ENCODE measurements at places on chromosomes 4 and X.

DNA sequence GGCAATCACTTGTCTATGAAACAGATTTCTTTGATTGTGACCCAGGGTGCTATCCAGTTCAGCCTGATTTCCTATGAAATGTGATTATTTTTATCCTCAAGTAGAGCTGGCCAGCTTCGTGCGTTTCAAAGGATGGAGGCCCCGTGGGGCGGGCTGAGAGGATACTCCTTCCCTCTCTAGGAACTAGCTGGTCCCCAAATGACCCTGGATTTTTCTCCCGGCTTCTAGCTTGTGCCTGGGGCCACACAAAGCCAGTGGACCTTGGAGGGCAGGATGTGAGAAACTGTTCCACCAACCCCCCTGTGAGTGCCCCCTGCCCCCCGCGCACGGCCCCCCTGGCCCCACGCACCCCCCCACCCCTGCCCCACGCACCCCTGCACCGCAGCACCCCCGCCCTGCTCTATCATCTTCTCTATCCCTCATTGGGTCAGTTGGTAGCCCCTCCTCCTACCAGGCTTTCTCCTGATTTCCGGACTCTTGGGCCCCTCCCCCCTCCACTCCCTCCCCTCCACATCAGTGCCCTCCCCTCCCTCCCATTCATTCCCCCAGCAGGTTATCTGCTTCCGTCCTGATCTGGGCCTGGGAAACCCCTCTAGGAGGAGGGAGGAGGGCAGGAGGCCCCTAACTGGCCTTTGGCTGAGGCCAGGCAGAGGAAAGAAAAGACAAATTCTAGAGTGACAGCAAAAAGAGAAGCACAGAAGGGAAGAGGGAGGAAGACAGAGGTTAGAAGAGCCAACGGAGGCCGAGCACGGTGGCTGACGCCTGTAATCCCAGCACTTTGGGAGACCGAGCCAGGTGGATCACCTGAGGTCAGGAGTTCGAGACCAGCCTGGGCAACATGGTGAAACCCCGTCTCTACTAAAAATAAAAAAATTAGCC is 3.3 kb downstream of the XPNPEP2 start:
- DNase-seq: no peak

DNA sequence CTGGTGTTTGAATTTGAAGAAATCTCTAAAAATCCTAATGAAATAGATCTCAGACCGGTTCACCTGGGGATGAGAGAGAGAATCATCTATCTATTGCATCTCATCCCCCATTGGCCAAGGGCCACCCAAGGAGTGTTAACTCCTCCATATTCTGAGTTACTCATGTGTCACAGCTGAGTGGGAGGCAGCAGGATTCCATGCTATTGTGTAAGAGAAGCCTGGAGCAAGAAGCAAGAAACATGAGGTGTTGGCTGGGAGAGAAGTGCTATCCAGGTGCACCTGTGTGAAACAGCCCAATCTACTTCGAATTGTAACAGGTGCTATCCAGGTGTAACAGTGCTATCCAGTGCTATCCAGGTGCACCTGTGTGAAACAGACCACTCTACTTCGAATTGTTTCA is 150.3 kb upstream of the MAOA start:
- no peak for DNase-seq

DNA sequence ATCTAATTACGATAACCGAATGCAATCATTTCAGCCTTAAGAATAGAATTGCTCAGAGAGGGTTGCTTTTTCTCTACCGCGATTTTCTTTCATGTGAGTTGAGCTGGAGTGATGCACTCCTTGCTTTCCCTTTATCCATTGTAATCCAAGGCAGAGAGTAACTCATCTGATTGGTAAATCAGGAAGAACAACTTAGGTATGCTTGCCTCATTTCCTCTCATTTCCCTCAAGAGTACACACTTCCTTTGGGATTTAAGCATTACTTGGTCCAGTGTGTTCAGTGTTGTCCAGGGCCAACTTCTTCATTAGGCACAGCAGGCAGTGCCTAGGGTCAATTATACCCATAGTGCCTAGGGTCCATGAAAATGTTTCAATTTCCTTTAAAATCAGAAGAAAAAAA is 15.7 kb upstream of the N4BP2 start:
- no peak for DNase-seq

DNA sequence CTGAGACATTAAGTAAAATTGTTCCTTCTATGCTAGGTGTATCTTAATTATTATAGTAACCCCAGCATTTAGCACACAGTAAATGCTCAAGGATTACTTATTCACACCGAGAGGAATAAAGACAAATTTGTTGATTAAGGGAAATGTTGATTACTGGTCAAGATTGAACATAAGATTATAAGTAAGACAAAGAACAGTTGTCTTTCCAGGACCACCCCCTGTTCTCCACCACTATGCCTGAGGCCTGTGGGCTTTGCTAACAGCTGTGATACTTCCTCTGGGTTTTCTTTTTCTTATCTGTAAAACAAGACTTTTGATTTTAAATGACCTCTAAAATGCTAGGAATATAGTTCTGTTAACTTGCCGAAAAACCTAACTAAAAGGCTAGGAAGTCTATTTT is 128.0 kb downstream of the DCLK2 start:
- no peak for DNase-seq

DNA sequence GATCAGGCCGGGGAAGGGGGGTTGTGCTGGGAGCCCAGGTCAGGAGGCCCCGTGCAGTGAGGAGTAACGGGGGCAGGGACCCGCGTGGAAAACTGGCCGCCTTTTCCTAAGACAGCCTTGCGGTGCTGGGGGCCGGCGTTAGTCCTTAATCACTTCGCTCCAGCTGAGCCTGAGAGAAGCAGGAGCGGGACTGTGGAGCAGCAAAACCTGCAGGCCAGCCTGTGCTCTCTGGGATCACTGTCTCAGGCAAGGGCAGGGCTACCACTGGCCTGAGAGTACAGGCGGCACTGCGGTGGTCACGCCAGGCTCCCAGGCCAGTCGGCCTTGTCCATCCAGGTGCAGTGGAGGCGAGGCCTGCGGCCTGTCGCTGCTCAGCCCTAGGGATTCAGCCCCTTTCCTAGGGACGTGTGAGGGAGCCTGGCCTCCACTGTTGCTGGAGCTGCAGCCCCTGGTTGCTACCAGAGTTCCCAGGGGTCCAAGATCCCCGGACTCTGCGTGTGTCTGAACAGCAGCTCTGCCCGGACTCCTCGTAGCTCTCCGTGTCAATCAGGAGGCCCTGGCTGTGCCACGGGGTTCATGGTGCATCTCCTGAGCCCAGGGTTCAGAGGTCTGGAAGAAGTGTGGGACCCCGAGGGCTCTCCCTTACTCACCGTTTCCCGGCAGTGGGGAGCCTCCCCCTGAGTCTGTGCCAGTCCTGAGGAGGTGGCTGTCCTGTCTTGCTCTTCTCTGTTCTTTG is 2141.7 kb upstream of the TENM3 start:
- DNase-seq: no peak

- DNase-seq: no peak
Observed at GRCh38 chr4:74543231-74543781, 98.4 kb downstream of the AREG start.

DNA sequence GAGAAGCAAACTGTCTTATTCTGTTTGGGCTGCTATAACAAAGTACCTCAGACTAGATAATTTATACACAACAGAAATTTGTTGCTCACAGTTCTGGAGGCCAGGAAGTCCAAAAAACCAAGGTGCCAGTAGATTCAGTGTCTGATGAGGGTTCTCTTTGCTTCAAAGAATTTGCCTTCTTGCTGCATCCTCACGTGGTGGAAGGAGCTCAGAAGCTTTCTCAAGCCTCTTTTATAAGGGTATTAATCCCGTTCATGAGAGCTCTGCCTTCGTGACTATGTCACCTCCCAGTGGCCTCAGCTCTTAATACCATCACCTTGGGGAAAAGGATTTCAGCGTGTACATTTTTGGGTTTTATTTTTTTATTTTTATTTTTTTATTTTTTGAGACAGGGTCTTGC is 20.1 kb downstream of the CA5B start:
- no peak for DNase-seq

DNA sequence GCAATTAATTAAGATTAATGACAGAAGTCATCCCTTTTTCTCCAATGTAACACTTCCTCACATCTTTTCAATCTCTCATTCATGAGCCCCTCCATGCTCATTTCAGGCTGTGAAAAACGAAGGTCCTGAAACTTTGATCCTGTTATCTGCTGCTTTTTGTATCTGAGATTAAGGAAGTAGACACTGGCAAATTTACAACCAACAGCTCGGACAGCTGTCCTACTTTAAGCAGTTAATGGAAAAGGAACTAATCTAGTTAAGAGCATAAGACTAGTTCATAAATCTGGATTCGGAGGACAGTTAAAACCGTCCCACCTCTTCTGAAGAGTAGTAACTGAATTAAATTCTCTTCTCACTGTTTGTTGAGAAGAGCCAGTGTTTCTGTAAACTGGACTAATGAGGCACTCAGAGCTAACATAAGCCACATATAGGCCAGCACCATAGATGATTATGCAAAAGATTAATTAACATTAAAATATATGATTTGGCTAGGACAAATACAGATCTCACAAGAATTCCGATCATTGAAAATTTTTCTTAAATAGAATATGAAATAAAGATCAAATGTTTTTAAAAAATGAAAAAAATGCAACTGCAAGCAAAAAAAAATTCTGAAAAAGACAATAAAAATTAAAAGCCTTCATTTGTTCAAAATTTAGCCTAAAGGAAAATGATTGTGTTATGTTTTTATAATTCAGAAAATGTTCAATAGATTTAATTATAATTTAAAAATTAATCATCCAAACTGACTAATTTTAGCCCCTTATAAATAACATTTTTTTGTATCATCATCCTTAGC is 114.4 kb downstream of the ANTXR2 start:
- no peak for DNase-seq

- DNase-seq: no peak
Observed at GRCh38 chrX:109685656-109686078, 47.4 kb downstream of the ACSL4 start.

DNA sequence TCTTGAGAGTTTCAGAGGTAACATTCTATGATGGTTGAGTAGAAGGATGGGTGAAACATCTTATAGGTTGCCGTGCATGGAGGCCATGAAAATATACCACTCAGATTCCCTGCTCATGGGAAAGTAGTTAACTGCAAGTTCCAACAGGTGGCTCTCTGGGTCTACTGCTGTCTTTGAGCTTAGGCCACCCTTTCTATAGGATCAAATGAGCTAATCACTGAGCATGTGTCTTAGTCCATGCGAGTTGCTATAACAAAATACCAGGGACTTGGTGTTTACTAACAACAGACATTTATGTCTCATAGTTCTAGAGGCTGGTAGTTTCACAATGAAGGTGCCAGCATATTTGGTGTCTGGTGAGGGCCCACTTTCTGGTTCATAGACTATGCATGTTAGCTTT is 144.8 kb upstream of the UNC5C start:
- no peak for DNase-seq

DNA sequence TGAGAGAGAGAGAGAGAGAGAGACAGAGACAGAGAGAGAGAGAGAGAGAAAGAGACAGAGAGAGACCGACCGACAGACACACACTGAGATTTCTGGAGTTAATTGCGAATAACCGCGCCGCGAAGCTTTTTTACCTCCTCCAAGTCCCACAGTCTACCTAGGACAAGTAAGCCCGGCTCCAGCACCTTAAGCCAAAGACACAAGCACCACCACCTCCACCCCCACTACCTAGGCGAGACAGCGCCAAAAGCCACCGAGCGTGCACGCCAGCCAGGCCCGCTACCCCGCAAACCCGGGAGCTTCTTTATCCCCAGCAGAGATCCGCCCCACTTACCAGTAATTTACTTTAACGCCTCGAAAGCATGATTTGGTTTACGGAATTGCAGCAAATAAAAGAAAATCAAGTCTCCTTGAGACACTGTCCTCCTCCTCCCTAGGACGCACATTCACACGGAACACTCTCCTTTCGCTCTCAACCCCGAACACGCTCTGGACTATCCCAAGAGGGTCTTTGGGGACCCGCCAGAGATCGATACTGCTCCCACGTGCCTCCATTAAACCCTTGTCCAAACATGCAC is 649.6 kb upstream of the DIPK2B start:
- DNase-seq: no peak

DNA sequence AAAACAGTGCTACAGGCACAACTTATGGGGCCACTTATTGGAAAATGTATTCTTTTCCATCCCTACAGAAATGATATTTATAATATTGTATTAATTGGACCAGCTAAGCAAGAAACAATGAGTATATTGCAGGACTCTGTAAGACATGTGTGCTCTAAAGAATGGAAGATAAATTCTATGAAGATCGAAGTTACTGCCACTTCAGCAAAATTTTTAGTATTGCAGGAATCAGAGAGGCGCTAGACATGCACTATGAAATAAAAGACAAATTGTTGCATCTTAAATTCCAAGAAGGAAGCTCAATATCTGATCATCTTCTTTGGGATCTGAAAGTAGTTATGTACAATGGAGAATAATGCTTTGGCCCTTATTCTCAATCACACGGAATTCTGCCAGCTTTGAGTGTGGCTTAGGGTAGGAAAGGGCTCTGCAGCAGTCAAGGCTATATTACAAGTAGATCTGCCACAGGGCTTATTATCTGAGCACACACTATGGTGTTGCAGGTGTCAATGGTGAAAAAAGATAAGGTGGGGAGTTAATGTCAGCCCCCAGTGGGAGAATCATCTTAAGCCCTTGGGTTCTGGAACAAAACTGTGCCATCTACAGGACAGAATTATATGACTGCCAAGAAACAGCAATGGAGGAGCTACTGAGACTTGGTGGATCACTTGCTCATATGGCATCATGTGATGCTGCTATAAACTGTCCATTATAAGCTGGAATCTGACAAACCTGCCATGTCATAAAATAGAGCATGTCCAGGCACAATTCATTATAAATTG is 334.0 kb upstream of the NDST3 start:
- no peak for DNase-seq

DNA sequence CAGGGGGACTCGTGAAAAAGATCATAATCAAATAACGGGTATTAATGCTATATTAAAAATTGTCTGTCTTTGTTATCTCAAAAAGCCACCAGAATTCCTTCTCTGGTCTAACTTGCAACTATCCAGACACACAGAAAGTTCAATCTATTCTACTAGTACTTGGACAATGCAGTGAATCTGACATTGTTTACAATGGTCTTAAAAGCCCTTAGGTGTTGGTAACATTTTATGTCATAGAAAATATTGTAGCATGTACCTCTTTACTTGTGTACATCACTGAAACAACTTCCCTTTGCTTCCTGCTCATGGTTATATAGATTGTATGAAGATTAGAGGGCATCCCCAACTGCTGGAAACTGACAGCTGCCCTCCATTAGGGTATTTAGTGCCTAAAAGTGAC is 71.1 kb upstream of the PPP3CA start:
- DNase-seq: no peak

DNA sequence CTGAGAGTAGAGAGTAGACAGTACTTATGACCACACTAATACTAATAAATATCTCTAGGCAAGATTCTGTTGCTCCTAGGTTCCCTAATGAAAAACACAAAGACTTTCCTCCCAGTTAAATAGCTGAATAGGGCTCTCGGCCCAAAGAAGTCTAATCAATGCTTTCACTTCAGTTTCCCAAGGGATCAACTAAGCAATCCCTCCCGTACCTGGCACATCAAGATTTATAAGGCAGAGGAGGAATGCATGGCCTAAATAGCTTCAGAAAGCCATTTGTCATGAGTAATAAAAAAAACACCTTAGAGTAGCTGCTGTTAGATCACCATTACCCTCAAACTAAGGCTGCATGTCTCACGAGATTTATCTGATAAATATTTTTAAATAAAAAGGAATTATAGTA is 56.8 kb upstream of the EXOC1L start:
- no peak for DNase-seq

All from NCI-H1092 (cell line).